A549 treated with dexamethasone at 1 μM for 4 hours (cell line): ENCODE measurements at places on chromosomes 16 and 17. TPM values are rescaled to one million over a fixed set of nuclear protein-coding genes. Genes with fewer than 3 reads are reported as not detected.

TMEM256 gene
- 204 to 220 TPM (median 207 TPM) in 5 replicates for total RNA-seq

PRDM7 gene
- not detected in 5 replicates for total RNA-seq

KCNG4 gene
- not detected in 5 replicates for total RNA-seq

RAB40C gene
- 10.2 to 18.4 TPM (median 18.1 TPM) in 5 replicates for total RNA-seq

TBC1D28 gene
- 0.29 TPM in 1 of 5 replicates, not detected in the others for total RNA-seq

PMP22 gene
- total RNA-seq = 180 to 220 TPM (median 191 TPM) in 5 replicates

SBK1 gene
- 0.16 to 0.47 TPM (median 0.36 TPM) in 5 replicates for total RNA-seq

SULT1A4 gene
- 23.0 to 35.5 TPM (median 28.4 TPM) in 5 replicates for total RNA-seq

SLC7A5 gene
- 557 to 919 TPM (median 879 TPM) in 5 replicates for total RNA-seq

LDHD gene
- total RNA-seq = 0.46 to 0.88 TPM (median 0.64 TPM) in 5 replicates

OTOP3 gene
- total RNA-seq = not detected in 5 replicates

HS3ST3B1 gene
- total RNA-seq = 0.88 to 1.9 TPM (median 1.7 TPM) in 5 replicates

CCL4L2 gene
- 0.18 TPM in 1 of 5 replicates, not detected in the others for total RNA-seq

AXIN1 gene
- 25.9 to 34.1 TPM (median 33.5 TPM) in 5 replicates for total RNA-seq

GHDC gene
- total RNA-seq = 14.2 to 20.4 TPM (median 18.9 TPM) in 5 replicates

SKAP1 gene
- total RNA-seq = 0.11 to 0.14 TPM in 2 of 5 replicates, not detected in the others

KRT14 gene
- 0.05 to 0.14 TPM (median 0.11 TPM) in 4 of 5 replicates, not detected in the other for total RNA-seq

TBX6 gene
- 0.12 to 0.42 TPM (median 0.29 TPM) in 5 replicates for total RNA-seq

KIF22 gene
- 71.9 to 84.6 TPM (median 83.7 TPM) in 5 replicates for total RNA-seq

CD79B gene
- total RNA-seq = 0.17 TPM in 1 of 5 replicates, not detected in the others

PRR15L gene
- 2.3 to 3.2 TPM (median 2.8 TPM) in 5 replicates for total RNA-seq

KRT13 gene
- 0.11 to 0.51 TPM (median 0.18 TPM) in 5 replicates for total RNA-seq

BCL6B gene
- total RNA-seq = not detected in 5 replicates

HIRIP3 gene
- 14.7 to 16.6 TPM (median 15.4 TPM) in 5 replicates for total RNA-seq

SHISA9 gene
- 0.07 to 0.12 TPM (median 0.08 TPM) in 5 replicates for total RNA-seq

HS3ST2 gene
- not detected in 5 replicates for total RNA-seq

SCN4A gene
- total RNA-seq = 0.02 to 0.08 TPM (median 0.07 TPM) in 5 replicates

SPG7 gene
- total RNA-seq = 82.1 to 121 TPM (median 111 TPM) in 5 replicates

CIITA gene
- 0.03 to 0.09 TPM (median 0.06 TPM) in 5 replicates for total RNA-seq

KRTAP1-5 gene
- not detected in 5 replicates for total RNA-seq

HBA2 gene
- 0.25 to 1.0 TPM (median 0.36 TPM) in 5 replicates for total RNA-seq

TNK1 gene
- 1.1 to 1.5 TPM (median 1.3 TPM) in 5 replicates for total RNA-seq

CYGB gene
- 0.71 to 1.4 TPM (median 0.98 TPM) in 5 replicates for total RNA-seq

ANKFN1 gene
- total RNA-seq = 0.05 TPM in 1 of 5 replicates, not detected in the others

CLEC19A gene
- 0.08 to 0.15 TPM (median 0.11 TPM) in 4 of 5 replicates, not detected in the other for total RNA-seq

NPIPB2 gene
- total RNA-seq = 1.5 to 4.1 TPM (median 2.9 TPM) in 5 replicates

RNF43 gene
- 0.20 to 0.86 TPM (median 0.40 TPM) in 5 replicates for total RNA-seq

BRIP1 gene
- total RNA-seq = 3.6 to 5.2 TPM (median 4.1 TPM) in 5 replicates

FOXN1 gene
- 0.02 to 0.03 TPM (median 0.02 TPM) in 3 of 5 replicates, not detected in the others for total RNA-seq

CPHXL2 gene
- total RNA-seq = not detected in 5 replicates

SEZ6 gene
- 0.08 TPM in 1 of 5 replicates, not detected in the others for total RNA-seq

HOXB1 gene
- total RNA-seq = not detected in 5 replicates

GPR142 gene
- not detected in 5 replicates for total RNA-seq

SLC6A4 gene
- 0.06 to 0.12 TPM in 2 of 5 replicates, not detected in the others for total RNA-seq

SCGB1C2 gene
- not detected in 5 replicates for total RNA-seq

P2RX1 gene
- total RNA-seq = 0.02 to 0.04 TPM in 2 of 5 replicates, not detected in the others

NETO2 gene
- 81.4 to 101 TPM (median 93.8 TPM) in 5 replicates for total RNA-seq

PRAC1 gene
- not detected in 5 replicates for total RNA-seq

TMEM235 gene
- not detected in 5 replicates for total RNA-seq

HNF1B gene
- 13.8 to 20.7 TPM (median 19.3 TPM) in 5 replicates for total RNA-seq

SLC25A10 gene
- total RNA-seq = 25.4 to 45.1 TPM (median 41.3 TPM) in 5 replicates

WNT9B gene
- 0.05 to 0.06 TPM in 2 of 5 replicates, not detected in the others for total RNA-seq

DBNDD1 gene
- total RNA-seq = 43.4 to 61.0 TPM (median 59.3 TPM) in 5 replicates
